GM06990 (cell line): ENCODE measurements at places on chromosomes 1 and 21.

DNA sequence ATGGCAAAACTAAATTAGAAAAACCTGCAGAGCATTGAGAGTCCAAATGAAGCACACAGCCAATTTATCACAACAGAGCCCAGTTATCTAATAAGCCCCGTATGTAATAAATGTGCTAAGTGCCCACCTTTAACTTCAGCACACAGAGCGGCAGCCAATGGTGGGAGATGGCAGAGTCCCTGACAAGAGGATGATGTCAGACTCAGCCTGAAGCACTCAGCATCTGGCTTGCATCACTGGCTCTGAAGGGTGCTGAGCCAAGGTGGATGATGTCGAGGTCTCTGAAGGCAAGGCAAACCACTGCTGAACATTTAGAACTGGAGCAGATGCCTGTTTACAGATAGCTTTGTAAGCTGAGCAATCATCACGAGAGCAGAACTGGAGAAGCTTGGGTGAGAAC is 118.3 kb downstream of the NUF2 start:
- no peak for DNase-seq

DNA sequence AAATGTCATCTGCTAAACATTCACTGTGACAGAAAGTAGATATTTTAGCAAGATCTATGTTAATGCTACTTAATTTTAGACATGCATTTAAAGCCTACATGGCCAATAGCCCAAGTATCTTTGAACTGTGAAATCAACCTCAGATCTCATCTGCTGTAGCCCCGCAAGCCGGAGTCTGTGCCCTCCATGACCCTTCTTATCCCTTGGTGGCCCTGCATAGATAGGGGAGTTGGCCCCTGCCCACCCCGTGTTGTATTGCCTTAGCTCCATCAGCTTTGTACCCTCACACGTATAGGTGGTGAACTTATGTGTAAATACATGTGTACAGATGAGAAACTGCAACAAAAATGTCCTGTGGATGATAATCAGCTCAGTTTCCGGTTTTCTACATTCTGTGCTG is 18.5 kb downstream of the ATP5PO start:
- no peak for DNase-seq

DNA sequence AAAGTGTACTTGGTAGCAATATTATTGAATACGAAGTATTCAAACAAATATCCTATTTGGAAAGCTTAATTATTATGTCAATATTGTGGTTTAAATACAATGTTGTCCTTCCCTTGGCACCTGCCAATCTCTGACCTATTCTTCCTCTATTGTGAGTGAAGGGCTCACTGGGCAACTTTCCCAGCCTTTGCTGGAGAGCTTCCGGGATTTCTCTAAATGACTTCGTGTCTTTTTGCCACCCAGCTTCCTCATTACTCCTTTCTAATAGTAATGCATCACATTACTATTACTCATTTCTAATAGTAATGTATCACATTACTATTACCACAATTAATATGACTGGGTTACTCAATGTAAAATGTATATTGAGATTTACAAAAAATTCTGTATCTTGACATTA is 880.6 kb downstream of the BRINP3 start:
- DNase-seq: no peak

GRCh38 chr21:28333578-28334075 is 659.0 kb downstream of the LTN1 start:
- no peak for DNase-seq

GRCh38 chr21:42156690-42157605 is 62.0 kb upstream of the ABCG1 start:
- no peak for DNase-seq

- no peak for DNase-seq
Measured at GRCh38 chr1:194821091-194821490, 1634.7 kb upstream of the B3GALT2 start.

GRCh38 chr1:2416403-2416802 is 4.0 kb upstream of the PEX10 start:
- DNase-seq: no peak

DNA sequence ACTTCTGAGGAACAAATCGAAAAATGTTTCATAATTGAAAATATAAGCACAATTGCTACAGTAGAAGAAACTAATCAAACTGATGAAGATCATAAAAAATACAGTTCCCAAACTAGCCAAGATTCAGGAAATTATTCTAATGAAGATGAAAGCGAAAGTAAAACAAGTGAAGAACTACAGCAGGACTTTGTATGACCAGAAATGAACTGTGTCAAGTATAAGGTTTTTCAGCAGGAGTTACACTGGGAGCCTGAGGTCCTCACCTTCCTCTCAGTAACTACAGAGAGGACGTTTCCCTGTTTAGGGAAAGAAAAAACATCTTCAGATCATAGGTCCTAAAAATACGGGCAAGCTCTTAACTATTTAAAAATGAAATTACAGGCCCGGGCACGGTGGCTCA is 30.6 kb downstream of the IFNAR1 start:
- no peak for DNase-seq

DNA sequence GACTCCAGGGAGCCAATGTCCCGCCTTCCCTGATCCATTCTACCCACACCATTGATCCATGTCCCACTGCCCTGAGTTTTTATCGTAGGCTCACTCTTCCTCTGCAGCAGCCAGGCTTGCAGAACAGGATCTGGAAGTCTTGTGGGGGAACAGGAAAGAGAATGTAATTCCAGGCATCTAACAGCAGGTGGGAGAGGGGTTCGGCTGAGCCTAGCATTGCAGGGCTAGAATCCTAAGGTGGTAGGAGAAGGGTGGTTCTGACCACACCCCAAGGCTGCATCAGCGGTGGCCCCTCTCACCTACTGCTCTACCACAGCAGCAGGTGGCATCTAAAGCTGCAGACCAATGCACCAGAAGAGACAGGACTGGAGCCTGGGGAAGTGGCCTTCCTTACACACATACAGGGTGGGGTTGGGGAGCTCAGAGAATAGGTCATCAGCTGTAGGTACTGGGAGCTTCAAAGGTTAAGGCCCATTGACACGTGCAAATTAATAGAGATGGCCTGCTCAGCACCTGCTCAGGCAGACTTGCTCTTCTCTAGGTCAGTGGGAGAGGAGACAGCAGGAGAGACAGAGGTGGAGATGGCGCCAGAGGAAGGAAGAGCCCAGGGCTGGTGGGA is 20.5 kb downstream of the KNCN start:
- DNase-seq: no peak

- peak; percentile 63 for DNase-seq
Measured at GRCh38 chr1:26317612-26318337, at the start of gene CD52. TSS of gene CD52 (plus strand) at chr1:26317958. CDS start at chr1:26318018, 60 bp downstream.

DNA sequence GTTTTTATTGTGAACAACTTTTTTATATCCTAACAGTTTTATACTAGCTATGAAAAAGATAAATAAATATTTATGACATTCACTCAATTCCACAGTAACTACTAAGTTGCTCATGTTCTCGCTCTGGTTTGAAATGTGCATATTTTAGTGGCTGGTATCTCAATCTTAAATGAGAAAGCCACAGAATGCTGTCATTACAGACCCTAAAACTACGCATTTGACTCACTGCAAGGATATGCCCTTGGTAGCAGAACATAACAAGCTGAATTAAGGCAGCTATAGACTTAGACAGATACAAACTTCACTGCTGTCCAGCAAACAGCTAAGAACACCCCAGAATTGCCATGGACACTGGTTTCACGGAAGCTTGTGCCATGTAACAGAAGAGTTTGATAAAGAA is 19.0 kb downstream of the DAB1 start:
- DNase-seq: no peak

GRCh38 chr1:174393885-174394284 is 53.9 kb upstream of the GPR52 start:
- no peak for DNase-seq

DNA sequence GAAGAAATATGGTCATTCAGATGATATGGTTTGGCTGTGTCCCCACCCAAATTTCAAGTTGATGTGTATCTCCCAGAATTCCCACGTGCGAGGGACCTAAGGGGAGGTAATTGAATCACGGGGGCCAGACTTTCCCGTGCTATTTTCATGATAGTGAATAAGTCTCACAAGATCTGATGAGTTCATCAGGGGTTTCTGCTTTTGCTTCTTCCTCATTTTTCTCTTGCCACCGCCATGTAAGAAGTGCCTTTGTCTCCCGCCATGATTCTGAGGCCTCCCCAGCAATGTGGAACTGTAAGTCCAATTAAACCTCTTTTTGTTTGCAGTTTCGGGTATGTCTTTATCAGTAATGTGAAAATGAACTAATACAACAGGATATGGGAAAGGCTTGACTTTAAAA is 1.4 kb upstream of the DPM3 start:
- DNase-seq: no peak

DNA sequence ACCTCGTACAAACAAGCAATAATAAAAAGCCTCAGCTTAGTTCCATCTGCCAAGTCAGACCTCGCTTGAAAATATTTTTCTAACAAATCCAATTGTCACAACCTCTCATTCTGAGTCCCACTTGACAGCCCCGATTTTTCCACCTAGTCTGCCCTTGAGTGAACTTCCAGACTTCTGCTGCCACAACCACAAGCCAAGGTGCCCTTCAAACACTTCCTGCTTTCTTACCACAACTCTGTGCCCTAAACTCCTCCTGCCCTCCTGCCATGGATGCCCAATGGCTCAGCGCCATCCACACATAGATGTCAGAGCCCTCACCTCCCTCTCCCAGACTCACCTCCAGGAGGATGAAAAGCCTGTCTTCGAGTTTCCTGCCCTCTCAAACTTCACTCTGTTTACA is 3.9 kb downstream of the TMPRSS2 start:
- no peak for DNase-seq

- no peak for DNase-seq
Measured at GRCh38 chr1:59593798-59594790, 220.7 kb upstream of the HOOK1 start.

- DNase-seq: no peak
Measured at GRCh38 chr1:171438441-171438840, 46.9 kb upstream of the PRRC2C start.

GRCh38 chr1:54542962-54543539 is 5.0 kb upstream of the ACOT11 start:
- no peak for DNase-seq

DNA sequence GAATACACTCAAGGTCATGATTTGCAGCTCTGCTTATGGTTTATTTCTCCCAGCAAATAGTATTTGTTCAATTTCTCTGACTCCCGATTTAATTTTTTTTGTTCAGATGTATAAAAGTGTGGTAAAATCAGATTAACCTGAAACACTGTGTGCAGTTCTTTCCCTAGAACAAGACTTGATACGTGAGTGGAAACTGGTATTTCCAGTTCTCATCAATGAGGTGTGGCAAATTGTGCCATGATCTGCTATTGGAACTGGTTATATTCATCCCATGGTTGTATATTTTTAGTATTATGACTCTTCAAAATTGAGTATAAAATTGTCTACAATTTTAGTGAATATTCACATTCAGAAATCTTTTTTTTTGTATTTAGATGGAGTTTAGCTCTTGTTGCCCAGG is 76.8 kb upstream of the IVNS1ABP start:
- no peak for DNase-seq

GRCh38 chr1:6424000-6424565 is 493 bp upstream of the ESPN start:
- DNase-seq: no peak

DNA sequence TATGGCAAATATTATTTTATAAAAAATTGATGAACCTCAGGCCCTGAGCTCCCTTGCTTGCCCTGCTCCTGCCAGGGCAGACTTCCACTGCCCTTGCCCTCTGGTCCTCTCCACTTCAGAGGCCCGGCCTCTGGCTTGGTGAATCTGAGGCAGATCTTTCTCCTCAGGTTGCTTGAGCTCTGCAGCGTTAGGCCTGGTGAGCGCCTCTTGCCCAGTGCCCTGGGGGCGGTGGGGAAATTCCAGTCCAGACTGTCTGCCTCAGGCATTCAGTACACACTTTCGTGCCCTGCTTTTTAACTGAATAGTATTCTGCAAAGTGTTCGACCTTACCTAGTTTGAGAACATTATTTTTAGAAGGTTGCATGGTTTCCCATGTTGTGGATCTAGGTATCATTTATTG is 98.2 kb downstream of the PCBP3 start:
- DNase-seq: no peak

GRCh38 chr1:95547005-95547404 is 313.0 kb downstream of the RWDD3 start:
- DNase-seq: no peak

DNA sequence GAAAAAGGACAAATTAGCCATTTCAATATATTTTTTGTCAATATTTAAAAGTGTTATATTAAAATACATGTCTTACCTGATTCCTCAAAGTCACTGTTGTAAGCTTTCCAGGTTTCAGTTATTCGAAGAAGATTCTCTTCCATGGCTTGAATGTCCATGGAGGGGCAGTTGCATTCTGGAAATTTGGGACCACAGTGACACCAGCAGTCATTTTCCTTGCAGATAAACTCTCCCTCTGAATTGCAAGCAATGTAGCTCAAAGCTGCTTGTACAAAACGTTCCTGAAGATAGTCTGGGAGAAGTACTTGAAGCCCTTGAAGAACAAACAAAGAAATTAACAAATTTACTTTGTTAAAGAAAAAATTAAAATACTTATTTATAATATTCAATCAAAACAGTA is 251.7 kb downstream of the BRINP3 start:
- DNase-seq: no peak

GRCh38 chr1:246608616-246609376 is 42.5 kb downstream of the CNST start:
- DNase-seq: peak; percentile 23

DNA sequence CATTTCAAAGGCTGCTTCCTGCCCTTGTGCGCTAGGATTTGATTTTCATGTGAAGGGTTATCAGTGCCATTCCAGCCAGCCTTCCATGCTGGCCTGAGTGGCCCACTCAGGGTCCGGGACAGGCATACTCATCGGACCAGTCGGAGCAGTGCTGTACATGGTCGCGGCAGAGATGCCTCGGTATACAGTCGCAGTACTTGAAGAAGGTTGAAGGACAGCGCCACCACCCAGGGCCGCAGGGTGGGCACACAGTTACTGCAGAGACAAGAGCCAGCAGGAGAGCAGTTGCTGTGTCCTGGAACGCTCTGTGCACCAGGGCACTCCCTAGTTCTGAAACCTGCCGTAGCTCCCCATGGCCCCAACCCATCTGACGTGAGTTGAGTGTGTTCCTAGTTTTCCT is 9.1 kb downstream of the LDLRAD1 start:
- DNase-seq: no peak

- no peak for DNase-seq
Measured at GRCh38 chr1:191320062-191320461, 838.2 kb upstream of the RGS18 start.

DNA sequence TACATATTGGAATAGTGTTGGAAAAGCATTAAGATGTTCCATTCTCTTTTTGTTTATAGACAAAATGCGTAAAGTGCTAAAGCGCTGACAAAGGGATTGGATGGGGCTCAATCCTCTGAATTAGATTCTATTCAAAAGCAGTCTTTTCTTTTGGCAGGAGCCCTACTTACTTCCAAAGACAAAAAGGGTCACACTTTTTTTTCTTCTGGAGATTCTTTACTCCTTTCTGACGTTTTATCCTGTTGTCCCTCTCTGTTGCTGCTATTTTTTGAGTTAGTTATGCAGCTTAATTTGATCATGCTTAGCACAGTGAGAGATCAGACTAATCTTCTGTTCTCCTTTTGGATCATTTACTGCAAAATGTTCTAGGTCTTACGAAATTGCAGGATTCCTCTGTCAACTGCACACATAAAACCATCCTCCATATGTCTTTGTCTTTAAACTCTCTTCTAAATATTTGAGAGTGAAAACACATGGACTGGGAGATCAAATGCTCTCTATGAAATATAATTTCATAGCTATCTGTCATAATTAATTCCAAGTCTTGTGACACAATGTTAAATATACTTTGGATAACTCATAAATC is 656.4 kb upstream of the ADGRL2 start:
- no peak for DNase-seq

- no peak for DNase-seq
Measured at GRCh38 chr1:234969581-234970400, 158.8 kb downstream of the TOMM20 start.

GRCh38 chr1:232016616-232017015 is 390.0 kb downstream of the DISC1 start:
- no peak for DNase-seq
